ENCODE measurements at places on chromosomes 13 and 19. TPM values are rescaled to one million over a fixed set of nuclear protein-coding genes. Genes with fewer than 3 reads are reported as not detected.

DNA sequence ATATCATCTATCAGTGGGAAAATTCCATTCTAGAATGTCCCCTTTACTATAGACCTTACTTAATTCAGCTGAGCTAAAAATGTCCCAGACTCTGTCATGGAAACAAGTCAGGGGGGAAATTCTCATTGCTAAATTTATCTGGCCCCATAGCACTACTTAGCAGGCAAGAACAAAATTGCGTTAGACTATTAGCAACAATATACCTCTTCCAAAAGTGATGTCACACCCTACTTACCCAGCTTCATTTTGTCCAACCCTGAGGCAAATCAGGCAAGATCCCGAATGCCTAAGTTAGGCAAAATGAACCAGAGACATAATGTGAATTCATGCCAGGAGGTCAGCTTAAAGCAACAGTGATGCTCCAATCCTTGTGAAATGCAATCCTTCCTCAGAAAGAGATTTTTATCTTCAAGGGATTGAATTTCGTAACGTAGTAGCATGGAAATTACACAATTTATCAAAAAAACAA is 93.7 kb downstream of the FRY start:
- no peak for DNase-seq

- DNase-seq: no peak
Observed at GRCh38 chr19:5294403-5295160, 46.0 kb downstream of the PTPRS start.

DNA sequence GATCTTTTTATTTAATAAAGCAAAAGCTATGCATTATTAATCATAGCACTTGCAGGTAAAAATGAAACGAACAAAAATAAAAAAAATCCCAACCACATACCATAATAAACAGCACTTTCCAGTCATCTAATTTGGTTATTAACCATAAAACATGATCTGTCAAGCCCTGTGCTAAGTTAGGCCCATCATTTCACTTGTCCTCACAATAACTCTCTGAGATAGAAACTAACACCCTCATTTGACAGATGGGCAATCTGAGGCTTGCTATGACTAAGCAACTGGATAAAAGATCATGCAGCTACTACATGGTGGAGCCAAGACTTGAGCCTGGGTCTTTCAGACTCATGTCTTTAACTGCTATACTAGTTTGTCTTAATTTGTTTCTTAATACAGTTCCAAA is 21.8 kb downstream of the PROSER1 start:
- no peak for DNase-seq

DNA sequence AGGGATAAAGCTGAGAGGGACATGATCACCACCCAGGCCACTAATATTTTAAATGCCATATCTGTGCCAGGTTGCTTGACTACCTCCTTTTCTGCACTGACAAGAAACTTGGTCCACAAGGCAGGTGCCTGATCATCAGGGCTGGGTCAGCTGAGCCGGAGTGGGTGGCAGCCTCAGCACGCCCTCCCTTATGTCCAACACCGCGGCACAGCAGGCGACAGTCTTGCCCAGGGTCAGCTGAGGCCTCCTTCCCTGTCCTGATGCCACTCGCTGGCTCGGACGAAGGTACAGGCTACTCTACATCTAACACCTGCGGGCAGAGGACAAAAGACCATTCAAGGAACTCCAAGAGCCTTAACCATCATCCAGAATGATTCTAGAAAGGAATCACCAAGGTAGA is 16.9 kb downstream of the ZC3H4 start:
- DNase-seq: peak; percentile 51

GRCh38 chr13:52128714-52129700 is at the start of gene NEK5:
Gene NEK5 (minus strand): TSS chr13:52129073. CDS start chr13:52127482, 1,591 bp downstream.
- peak; percentile 81 for DNase-seq

GRCh38 chr19:51367255-51367564 is 1.0 kb upstream of the ETFB start:
- peak; percentile 56 for DNase-seq

GRCh38 chr19:35846038-35846668 is 6.2 kb downstream of the NPHS1 start:
- DNase-seq: no peak

DNA sequence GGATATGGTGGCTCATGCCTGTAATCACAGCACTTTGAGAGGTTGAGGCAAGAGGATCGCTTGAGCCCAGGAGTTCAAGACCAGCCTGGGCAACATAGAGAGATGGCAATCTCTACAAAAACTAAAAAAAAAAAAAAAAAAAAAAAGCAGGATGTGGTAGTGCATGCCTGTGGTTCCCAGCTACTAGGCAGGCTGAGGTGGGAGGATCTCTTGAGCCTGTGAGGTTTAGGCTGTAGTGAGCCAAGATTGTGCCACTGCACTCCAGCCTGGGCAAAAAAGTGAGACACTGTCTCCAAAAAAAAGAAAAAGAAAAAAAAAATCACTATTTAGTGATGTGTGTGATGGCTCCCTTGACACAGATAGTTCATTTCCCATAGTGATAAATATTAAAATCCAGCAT is 365.0 kb upstream of the NBEA start:
- no peak for DNase-seq

DNA sequence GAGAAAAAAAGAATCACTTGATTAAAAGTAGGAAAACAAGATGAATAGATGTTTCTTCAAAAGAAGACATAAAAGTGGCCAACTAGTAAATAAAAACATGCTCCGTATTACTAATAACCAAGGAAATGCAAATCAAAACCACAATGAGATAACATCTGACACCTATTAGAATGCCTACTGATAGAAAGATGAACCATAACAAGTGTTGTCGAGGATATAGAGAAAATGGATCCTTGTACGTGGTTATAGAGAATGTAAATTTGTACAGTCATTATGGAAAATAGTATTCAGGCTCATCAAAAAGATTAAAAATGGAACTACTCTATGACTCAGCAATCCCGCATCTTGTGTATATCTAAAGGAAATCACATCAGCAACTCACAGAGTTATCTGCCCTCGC is 415.8 kb upstream of the SLITRK5 start:
- DNase-seq: no peak

DNA sequence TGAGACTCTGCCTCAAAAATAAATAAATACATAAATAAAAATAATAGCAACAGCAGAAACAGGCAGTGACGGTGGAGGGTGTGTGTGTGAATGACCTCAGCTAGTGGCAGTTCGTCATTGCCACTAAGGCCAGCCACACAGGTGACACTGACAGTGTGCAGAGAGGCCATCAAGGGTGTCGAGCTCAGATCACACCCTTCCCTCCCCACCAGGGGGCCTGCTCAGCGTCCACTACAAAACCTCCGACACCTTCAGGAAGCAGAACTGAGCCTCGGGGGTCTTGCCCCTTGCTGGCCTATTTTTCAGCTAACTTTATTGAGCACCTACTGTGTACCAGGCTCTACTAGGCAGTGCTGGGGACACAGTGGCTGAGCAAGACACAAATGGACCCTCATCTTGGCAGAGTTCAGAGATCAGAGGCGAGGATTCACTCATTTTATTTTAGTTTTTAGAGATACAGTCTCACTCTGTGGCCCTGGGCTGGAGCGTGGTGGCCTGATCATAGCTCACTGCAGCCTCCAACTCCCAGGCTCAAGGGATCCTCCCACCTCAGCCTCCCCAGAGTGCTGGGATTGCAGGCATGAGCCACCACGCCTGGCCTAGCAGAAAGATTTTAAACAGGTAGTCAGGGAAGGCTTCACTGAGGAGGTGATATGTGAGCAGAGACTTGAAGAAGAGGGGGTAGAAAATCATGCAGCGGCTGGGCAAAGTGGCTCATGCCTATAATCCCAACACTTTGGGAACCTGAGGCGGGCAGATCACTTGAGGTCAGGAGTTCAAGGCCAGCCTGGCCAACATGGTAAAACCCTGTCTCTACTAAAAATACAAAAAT is 30.3 kb upstream of the SEMA6B start:
- peak; percentile 66 for DNase-seq

GRCh38 chr13:33526718-33527117 is 241.2 kb upstream of the STARD13 start:
- DNase-seq: no peak

DNA sequence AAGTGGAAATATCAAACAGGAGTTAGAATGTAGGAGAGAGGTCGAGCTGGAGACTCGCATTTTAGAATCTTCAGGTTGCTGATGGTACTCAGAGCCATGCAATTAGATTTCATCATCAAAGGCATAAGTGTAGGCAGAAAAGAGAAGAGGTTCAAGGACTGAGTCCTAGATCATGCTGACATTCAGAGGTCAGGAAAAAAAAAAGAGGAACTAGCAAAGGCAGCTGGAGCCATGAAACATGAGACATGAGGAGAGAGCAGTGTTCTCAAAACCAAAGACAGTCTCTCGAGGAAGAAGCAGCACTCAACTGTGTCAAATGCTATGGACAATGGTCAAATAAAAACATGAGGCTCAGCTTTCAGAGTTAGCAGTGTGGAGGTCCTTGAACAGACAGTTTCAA is 12.4 kb upstream of the TPP2 start:
- DNase-seq: no peak

DNA sequence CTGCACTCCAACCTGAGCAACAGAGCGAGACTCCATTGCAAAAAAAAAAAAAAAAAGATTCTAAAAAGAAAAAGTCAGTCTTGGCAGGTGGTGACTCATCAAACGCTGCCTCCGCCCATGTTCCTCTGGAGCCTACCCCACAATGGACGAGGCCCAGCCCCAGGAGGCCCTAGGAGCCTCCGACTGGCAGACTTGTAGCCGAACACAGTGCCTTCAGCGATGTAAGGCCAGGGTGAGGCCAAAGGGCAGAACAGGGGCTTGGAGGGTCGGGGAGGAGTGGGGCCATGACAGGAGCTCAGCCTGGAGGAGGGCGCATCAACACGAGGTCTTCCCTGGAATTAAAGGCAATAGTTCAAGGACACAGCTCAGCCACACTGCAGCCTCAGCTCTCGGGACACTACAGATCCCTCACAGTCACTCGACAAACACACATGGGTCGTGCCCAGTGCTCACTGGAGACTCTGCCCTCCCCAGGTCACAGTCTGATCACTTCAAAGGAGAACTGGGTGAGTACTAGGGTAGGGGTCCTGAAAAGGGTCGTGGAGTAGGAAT is 5.1 kb downstream of the USE1 start:
- peak; percentile 48 for DNase-seq

DNA sequence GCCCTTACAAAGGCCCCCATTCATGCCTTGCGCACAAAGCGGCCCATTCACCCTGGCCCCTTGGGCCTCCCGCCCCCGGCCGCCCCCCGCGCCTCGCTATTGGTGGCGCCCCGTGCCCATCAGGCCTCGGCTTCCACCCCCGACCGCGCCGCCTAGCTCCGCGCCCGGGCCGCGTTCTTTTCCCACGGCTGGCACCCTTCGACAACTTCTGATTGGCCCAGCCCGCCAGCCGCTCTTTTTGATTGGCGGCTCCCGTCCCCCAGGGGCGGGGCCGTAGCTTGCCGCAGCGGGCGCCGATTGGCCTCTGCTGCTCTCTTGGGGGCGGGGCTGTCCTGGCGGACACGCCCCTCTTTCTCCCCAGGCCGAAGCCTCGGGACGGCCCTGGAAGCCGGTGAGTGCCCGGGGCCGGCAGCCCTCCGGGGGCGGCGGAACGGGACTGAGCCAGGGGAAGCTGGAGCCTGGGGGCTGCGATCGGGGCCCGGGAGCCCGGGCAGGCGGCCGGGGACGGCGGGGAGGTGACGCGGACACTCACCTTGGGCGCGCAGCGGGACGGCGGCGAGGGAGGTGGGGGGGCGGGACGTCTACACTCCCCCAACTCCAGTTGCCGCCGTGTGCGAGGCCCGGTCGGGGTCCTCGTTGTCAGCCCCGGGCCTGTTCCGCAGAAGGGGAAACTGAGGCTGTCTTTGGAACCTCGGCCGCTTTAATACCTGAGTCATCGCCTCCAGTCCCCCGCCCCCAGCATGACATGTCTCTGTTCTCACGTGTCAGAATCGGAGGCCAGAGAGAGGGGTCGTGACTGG is at the start of gene MYH14:
Gene MYH14 (plus strand): TSS at position 342 of the 800 bp plus-strand sequence. CDS start 6,744 bp downstream, outside the sequence.
- peak; percentile 93 for DNase-seq

DNA sequence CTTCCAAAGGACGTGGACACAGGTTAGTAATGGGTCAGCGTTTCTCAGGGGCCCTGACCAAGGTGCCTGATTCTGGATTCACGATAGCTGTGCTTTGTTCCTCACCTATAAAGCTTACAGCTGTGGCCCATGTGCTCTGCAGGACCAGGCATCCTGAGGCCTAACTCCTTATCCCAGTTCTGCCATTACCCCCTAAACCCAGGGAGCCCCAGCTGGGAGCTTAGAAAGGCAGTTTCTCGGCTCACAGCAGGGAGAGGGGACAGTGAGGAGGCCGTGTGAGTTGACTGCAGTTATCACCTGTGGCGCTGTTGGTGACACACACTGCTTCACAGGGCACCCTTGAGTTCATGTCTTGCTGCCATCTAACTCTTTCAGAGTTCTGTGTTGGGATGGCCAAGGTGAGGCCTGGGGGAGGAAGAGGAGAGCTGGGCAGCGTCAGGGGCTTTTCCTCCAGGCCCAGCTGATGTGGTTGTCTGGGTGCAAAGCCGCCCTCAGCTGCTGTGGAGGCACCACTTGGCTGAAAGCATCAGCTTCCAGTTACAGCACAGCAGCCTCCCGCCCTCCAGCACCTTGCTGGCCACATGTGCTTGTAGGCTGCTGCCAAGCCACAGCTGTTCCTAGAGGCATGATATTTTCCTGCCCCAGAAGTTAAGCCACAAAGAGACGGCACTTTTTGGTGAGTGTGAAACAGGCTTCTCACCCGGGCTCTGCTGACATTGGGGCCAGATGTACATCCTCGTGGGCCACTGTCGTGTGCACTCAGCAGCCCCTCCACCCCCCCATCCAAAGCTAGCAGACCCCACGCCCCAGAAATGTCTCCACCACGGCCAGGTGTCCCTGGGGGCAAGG is 99.6 kb upstream of the MCF2L start:
- peak; percentile 16 for DNase-seq

UBE2M gene
- total RNA-seq: 144 TPM

KPTN gene
- total RNA-seq: 12.3 TPM

MBD3L2 gene
- total RNA-seq: not detected

SULT2B1 gene
- 0.35 TPM for total RNA-seq

LHB gene
- not detected for total RNA-seq

ZNF780B gene
- total RNA-seq: 29.4 TPM

TMEM59L gene
- 1.5 TPM for total RNA-seq

Measured in left ventricle myocardium superior (tissue), 1 donor.